ENCODE measurements at places on chromosomes 3 and 15.

- ATAC-seq, result no peak
Measured at GRCh38 chr3:107224026-107224596, 153.1 kb upstream of the CCDC54 start.

DNA sequence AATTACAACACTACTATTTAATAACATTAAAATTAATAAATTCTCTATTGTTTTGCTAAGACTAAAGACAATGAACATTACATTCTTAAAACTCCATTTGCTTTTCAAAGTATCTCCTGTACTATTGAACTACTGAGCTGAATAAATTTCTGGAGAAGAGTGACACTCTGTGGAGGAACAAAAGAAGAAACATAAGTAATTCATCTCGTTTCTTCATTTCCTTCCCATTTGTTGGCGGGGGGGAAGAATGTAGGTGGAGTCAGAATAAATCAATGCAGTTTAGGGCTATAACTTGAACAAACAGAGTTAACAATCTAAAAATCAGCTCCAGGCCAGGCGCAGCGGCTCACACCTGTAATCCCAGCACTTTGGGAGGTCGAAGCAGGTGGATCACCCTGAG is 32.7 kb downstream of the EFHB start:
- ATAC-seq, result no peak

DNA sequence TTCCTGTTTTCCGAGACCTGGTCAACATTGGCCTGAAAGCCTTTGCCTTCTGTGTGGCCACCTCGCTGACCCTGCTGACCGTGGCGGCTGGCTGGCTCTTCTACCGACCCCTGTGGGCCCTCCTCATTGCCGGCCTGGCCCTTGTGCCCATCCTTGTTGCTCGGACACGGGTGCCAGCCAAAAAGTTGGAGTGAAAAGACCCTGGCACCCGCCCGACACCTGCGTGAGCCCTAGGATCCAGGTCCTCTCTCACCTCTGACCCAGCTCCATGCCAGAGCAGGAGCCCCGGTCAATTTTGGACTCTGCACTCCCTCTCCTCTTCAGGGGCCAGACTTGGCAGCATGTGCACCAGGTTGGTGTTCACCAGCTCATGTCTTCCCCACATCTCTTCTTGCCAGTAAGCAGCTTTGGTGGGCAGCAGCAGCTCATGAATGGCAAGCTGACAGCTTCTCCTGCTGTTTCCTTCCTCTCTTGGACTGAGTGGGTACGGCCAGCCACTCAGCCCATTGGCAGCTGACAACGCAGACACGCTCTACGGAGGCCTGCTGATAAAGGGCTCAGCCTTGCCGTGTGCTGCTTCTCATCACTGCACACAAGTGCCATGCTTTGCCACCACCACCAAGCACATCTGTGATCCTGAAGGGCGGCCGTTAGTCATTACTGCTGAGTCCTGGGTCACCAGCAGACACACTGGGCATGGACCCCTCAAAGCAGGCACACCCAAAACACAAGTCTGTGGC is 16.9 kb downstream of the TMEM43 start:
- ATAC-seq, result no peak

DNA sequence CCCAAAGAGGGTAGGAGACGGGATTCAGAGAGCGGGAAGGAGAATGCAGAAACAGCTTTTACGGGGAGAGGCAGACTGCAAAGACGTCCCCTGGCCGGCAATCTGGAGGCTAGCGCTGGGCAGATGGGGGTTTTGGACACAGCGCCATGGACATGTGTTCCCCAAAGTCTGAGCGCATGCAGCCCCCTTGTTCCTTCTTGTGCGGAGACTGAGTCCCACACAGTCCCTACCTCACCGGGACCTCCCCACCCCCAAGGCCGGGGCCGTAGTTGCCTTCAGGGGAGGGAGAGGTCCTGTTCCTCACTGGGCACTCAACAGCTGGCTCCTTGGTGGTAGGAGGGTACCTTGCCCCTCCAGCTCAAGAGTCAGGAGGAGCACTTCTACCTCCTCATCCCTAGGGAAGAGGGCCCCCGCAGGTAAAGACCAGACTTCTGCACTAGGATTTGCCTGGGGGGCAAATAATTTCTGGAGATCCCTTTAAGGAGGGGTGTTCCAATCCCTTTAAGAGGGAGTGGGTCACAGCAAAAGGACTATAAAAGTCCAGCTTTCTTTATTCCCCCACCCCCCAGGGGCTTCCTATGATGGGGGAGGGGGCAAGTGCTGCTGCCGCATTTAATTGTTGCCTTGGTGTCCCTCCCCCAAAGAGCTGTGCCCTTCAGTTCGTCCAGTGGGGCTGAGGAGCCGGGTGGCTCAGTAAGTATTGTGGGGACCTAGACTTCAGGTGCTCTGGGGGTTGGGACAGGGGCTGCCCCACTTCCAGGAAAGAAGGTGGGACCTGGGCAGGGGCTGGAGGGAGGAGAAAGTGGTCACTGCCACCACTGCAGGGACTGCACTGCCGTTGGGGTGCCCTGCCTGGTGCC is 3.6 kb upstream of the BAHD1 start:
- no peak for ATAC-seq

GRCh38 chr3:176623468-176624150 is 573.7 kb downstream of the TBL1XR1 start:
- no peak for ATAC-seq

- no peak for ATAC-seq
Measured at GRCh38 chr3:64291956-64292355, 66.7 kb upstream of the PRICKLE2 start.

DNA sequence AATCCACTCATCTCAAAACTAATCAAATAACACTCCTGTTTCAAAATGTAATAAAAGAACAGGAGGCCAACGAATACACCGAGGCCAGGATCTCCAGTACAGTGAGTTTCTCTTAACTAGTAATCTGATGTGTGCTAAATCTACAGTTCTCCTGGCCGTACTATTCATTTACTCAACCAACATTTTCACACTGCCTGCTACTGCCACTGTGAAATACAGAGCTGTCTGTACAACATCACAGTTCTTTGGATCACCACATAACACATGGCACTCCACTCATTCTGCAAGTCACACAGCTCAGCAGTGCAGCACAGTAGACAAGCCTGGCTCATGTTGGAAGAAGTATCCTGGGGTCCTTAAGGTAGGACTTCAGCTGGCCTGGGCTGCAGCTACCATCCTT is 21.9 kb downstream of the RIOX2 start:
- ATAC-seq, result no peak

DNA sequence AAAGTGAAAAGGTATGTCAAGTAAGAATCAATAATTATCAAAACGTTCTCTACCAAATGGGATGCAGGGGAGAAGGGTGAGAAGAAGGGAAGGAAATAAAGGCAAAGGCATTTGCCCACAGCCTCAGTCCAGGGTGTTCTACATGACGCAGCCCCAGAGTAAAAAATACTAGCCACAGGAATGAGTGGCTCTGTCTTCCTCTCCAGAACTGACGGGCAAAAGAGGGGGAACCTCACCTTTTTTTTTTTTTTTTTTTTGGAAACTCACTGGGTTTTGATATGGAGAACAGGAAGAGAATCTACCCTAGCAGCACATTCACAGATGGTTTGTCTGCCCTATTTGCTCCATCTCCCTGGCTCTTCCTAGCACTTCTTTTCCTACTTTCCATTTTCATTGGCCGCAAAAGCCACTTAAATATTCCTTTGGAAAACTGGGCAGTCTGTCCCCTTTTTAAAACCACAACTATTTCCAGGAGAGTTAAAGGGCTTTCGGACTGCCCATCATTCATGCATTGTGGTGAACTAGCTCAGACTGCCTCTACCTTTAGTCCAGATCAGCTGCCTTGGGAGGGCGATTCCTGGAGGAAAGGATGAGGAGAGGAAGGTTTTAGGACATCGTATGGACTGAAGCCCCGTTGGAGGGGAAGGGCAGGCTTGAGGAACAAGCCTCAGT is 28.2 kb downstream of the B3GNT5 start:
- ATAC-seq, result no peak

DNA sequence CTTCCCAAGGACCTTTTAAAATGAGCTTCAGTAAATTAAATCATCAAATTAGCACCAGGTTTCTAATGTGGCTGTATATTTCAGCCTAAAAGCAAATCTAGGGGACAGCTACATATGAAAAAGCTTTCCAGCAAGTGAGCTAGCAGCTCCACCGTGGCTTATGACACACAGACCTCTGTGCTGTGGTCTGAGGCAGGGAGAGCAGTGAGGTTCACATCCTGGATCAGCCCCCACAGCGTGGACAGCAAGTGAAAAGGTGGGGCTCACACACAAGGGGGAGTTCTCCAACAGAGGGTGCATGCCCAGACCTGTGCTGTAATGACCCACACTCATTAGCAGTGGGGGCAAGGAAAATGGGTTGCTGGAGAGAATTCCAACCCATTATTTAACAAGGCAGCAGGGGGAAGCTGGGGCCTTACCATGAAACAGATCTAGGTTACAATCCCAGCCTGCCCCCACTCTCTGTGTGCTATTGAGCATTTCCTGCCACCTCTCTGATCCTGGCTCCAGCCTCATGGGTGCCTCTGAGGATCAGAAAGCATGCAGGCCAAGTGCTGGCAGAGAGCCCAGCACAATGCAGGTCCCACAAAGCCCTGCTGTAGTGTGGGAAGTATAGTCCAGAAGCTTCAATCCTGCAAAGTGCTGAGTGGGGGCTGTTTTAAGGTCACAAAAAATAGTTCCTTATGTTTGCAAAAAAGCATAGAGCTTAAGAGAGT is 48.2 kb downstream of the RASGRF1 start:
- ATAC-seq, result no peak

DNA sequence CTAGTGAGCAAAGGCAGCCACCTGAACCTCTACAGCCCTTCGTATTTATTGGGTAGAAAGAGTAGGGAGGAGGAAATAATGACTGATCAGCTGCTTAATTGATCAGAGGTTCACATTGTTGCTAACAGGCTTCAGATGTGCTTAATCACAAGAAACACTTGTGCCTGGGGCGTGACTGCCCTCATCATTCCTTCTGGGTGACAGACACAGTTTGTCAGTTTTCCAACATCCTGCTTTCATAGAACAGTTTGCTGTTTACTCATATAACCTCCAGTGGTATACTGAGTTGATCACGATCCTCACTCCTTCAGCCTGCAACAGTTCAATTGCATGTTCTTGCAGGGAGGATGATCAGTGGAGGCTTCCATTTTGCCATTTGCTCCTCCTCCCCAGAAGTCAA is 13.6 kb upstream of the CASR start:
- ATAC-seq, result no peak

DNA sequence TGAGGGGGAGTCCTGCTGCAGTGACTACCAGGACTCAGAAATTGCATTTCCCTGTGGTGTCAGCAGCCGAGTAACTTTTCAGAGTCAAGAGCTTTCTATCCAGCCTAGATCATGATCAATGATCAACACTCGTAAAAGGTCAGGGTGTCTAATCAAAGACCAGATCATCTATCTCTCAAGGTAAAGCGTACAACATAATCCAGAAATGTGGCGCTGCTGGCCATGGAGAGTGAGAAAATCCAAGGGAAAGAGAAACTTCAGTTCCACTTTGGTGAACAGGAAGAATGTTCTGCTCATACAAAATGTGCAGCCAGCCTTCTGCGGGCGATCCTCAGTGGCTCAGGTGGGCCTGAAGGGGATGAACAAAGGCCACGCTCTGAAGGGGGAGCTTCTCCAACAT is 1005.8 kb upstream of the NR2F2 start:
- ATAC-seq, result no peak

DNA sequence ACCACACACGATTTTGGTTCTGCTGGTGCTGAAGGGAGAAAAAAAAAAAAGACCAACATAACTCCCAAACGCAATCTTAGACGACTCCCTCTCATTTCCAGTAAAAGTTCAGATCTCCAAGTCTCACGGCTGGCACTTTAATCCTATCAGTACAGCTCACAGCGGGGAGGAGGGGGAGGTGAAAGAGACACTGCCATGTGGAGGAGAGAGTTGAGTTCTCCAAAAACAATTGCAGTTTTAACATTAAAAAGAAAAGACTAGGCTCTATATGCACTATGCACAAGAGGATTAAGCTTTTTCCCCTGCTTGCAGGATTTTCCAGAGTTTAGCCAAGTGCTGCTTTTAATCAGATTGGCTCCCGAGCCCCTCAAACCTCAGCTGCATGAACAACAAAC is 16.8 kb downstream of the BMF start:
- no peak for ATAC-seq

- ATAC-seq, result no peak
Measured at GRCh38 chr15:81852411-81853149, 193.2 kb downstream of the MEX3B start.

- peak; percentile 95 for ATAC-seq
Measured at GRCh38 chr3:43105596-43106292, at the start of gene POMGNT2. TSS of gene POMGNT2 (minus strand) at chr3:43106079. CDS start at chr3:43081431, 24,648 bp downstream.

DNA sequence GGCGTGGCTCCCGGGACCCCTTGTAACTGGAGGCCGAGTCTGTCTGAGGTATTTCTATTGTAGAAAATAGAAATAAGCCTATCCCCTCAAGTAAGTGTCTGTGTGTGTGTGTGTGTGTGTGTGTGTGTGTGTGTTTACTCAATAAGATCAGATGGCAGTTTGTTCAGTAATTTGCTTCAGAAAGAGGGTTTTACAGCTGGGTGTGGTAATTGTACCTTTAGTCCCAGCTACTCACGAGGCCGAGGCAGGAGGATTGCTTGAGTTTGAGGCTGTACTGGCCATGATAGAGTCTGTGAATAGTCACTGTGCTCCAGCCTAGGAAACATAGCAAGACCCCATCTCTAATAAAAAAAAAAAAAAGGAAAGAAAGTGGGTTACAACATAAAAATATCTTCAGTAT is 8.7 kb downstream of the SPINT1 start:
- ATAC-seq, result no peak

DNA sequence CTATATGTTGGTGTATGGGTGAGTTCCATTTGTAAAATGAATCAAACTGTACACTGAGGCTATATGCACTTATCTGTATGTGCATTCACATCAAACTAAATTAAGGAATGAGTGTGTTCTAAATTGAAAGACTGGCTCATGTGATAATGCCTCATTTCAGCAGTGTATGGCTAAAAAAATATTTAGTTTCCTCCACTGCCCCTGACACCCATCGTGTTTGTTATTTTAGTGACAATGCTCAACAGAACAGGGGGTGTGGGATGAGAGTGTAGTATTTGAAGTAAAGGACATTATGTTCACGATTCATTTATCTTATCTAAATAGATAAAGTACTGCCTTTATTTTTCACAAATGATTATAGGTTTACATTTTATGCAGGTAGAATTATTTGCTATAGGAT is 301.1 kb upstream of the ARPP21 start:
- no peak for ATAC-seq

DNA sequence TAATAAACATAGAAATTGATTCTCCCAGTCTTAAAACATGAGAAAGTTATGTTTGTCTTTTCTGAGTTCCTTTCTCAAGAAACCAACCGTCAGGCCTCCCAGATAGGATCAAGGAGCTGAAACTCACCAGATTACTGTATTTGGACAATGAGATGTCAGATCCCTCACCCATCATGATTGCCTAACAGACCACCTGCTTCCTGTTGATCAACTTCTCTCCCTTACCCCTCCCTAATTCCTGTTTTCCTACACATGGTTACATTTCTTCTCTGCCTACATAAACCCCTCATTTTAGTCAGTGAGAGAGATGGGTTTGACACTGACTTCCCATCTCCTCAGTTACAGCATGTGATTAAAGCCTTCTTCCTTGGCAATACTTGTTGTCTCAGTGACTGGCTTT is 917.5 kb downstream of the FHIT start:
- no peak for ATAC-seq
